ENCODE measurements at places on chromosomes 2 and 18.

DNA sequence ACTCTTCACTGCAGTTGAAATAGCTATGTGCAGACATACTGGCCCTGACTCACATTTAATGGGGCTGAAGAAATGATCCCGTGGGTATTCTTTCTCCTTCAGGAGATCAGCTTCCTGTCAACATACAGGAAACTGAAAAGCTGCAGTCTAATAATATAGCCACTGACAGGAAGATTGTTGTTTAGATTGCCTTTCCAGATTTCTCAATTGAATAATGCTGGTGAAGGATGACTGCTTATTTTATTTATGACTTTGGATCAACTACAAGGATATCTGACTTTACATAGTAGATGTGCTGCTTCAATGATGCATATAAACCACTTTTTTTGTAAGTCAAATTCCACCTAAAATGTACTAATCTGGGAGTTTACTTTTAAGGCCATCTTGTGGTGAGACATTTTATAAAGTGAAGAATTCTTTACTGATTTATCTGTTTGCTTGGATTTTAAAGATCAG lies 93.4 kb upstream of the MAP4K3 start:
- no peak for DNase-seq

GRCh38 chr2:234480337-234480736 lies 16.5 kb downstream of the ARL4C start:
- DNase-seq, result no peak

GRCh38 chr18:70411876-70412435 lies 123.1 kb downstream of the SOCS6 start:
- DNase-seq, result no peak

GRCh38 chr2:237012577-237013267 lies 73.0 kb upstream of the COPS8 start:
- DNase-seq, result no peak

DNA sequence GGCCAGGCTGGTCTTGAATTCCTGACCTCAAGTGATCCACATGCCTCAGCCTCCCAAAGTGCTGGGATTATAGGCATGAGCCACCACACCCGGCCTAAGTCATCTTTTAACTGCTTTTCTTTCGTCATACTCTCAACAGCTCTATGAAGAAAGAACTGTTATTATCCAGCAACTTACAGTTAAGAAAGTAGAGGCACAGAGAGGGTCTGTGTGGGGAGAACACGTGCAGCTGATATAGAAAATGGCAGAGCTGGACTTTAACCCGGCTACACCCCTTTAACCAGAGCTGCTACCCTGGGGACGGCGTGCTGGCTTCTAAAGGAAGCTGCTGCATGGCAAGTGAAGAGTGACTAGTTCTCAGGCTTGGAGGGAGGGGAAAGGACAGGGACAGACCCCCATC lies 25.5 kb downstream of the IGFBP2 start:
- no peak for DNase-seq

GRCh38 chr2:173217116-173217840 lies 137.4 kb upstream of the CDCA7 start:
- no peak for DNase-seq

DNA sequence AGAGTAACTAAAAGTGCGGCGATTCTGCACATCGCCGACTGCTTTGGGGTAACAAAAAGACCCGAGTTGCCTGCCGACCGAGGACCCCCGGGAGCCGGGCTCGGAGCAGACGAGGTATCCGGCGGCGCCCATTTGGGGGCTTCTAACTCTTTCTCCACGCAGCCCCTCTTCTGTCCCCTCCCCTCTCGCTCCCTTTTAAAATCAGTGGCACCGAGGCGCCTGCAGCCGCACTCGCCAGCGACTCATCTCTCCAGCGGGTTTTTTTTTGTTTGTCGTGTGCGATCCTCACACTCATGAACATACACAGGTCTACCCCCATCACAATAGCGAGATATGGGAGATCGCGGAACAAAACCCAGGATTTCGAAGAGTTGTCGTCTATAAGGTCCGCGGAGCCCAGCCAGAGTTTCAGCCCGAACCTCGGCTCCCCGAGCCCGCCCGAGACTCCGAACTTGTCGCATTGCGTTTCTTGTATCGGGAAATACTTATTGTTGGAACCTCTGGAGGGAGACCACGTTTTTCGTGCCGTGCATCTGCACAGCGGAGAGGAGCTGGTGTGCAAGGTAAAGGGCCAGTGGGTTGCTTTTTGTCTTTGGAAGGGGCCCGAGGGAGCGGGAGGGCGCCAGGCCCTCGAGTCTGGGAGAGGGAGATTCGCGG lies 1.4 kb downstream of the TRIB2 start:
- peak; percentile 57 for DNase-seq

DNA sequence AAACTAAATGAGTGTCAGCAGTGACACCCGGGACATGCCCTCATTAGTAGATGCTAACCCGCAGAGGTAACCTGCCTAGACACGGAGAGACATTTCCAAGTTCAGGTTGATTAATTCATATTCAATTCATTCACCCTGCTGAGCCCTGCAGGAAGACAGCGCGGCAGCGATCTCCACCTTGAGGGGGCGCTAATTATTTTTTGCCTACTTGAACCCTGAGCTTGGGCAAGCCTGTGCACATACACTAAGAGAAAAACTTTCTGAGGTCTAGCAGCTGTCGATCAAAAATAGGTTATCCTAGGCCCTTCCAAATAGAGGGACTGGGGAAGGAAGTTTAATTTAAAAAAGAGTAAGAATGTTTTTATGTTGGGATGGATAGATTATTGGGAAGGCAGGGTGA lies 1.3 kb upstream of the LYPD6 start:
- peak; percentile 20 for DNase-seq

DNA sequence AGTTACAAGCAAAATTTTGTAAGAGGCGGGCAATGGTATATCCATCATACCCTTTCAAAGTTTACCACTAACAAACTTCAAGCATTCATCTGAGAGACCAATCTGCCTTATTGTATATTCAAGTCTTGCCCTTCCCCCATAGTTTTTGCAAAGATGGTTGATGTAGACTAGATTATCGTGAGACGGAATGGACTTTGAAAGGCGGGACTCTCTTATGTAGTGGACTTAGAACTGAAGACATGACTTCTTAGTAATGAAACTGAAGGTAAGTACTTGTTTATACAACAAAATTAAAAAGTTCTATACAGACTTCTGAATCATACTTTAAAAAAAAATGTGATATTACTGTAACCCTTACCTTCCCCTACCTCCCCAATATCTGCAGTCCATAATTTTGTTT lies 10.4 kb downstream of the AP1S3 start:
- DNase-seq, result no peak

- no peak for DNase-seq
Measured at GRCh38 chr2:44566059-44566458, 204.3 kb downstream of the CAMKMT start.

DNA sequence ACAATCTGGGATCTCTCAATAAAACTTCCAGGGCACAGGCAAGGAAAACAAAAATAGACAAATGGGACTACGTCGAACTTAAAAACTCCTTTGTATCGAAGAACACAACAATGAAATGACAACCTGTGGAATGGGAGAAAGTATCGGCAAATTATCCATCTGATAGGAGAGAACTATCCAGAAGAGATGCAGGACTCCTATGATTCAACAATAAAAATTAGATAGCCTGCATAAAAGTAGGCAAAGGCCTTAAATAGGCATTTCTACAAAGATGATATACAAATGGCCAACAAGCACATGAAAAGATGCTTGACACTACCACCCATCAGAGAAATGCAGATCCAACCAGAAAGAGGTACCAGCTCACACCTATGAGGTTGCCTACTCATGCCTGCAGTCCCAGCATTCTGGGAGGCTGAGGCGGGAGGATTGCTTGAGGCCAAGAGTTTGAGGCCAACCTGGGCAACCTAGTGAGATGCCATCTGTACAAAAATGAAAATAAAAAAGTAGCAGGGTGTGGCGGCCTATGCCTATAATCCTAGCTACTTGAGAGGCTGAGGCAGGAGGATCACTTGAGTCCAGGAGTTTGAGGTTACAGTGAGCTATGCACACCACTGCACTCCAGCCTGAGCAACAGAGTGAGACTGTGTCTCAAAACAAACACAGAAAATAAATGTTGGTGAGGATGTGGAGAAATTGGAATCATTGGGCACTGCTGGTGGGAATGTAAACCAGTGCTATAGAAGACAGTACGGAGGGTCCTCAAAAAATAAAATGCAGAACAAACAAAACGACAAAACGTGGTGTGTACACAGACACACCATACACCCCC lies 21.6 kb downstream of the TWIST2 start:
- DNase-seq, result peak; percentile 27

GRCh38 chr18:5388896-5389295 lies 93.4 kb upstream of the ZBTB14 start:
- no peak for DNase-seq

- DNase-seq, result peak; percentile 70
Measured at GRCh38 chr2:106839849-106840595, 45.9 kb downstream of the ST6GAL2 start.

DNA sequence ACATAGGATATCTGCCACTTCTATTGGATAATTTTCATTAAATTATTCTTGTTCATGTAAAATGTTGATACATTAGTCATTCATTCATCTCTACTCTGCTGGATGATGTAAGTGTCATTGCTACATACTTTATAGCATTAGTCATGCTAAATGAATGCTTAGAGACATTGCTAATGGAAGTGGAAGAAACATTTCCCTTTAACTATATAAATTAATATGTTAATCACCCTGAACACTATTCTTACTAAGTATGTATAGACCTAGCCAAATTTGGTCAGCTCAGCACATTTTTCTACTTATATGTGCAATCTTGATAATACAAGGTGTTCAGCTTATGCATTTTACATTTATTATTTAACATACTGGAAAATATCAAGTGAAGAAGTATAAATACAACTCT lies 160.2 kb downstream of the DPP4 start:
- peak; percentile 64 for DNase-seq

DNA sequence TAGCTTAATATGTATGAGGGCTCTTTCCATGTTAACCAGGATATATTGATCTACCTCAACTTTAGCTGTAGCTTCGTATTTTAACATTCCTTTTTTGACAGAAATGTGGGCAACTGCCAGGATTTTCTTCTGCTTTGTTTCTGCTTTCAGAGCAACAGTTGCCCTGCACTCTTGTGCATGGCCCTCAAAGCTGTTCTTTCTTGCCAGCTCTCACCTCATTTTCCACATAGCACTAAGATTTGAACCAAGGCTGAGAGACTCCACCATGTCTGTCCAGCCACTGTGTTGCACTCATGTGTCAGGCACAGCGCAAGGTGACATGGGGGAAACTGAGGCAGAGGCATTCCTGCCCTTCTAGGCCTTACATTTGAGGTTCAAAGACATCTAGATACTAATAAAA lies 422.8 kb upstream of the RAB12 start:
- no peak for DNase-seq

GRCh38 chr2:174788291-174788929 lies 24.1 kb upstream of the CHRNA1 start:
- peak; percentile 93 for DNase-seq

DNA sequence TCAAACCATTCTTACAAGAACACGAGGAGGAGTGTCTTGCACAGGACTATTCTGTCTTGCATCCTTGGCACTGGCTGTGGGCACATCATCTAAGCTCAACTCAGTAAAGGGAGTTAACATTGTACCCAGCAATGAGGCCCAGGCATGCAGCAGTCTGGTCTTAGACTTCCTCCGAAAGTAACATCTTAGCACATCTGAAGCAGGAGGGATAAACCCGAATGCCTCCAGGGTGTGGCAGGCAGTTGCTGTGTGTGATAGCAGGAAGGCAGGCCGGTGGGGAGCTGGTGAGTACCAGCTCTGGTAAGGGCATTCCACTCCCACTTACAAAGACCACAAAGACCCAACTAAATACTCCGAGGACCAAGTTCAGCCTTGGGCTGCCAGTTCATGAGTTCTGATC lies 206.3 kb downstream of the TSN start:
- no peak for DNase-seq

- DNase-seq, result peak; percentile 84
Measured at GRCh38 chr18:58887613-58887963, 22.9 kb downstream of the ZNF532 start.

- DNase-seq, result peak; percentile 42
Measured at GRCh38 chr2:111900859-111901258, 2.5 kb downstream of the MERTK start.

GRCh38 chr2:69023236-69023635 lies 10.3 kb downstream of the ANTXR1 start:
- no peak for DNase-seq

DNA sequence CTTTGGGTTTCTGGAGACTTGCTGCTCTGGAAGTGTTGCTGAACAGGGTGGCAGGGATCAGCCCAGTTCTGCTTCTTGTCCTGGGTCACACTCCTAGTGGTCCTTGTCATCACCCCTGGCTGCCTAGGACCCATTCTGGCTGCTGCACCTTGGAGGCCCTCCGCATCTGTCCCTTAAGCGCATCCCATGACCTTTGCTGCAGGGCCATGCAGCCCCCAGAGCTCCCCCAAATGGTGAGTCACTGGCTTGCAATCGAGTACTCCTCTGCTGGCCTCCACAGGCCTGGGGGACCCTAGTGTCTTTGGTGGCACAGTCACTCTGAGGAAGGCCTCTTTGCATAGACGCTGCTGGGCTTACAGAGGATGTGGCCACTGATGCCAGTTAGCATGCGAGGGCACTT lies 188.5 kb downstream of the ASB1 start:
- DNase-seq, result no peak

DNA sequence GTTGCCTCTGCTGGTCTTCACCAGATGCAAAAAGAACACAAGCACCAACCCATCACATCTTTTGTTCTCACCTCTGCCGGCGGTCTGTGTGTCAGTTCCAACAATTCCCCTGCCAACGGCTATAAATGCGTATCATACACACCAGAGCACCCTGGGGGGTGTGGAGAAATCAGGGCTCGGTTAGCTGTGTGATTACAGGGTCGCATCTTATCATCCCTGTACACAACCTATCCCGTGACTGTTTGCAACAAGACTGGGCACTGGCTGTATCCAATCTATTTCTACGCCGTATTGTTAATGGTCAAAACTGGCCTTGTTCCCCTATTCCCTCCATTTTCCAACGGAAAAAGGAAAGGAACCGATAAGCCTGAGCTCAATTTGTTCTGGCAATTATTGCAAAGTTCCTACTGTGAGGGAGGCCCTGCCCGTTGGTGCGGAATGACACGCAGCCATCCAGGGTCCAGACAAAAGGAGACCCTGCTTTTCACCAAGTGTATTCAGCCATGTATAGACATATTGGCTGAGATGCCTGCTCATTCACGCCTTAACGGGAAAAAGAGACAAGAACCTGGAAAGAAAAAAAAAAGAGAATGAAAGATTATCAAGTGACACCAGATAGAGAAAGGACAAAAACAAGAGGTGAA lies 136.9 kb downstream of the CDH20 start:
- no peak for DNase-seq

DNA sequence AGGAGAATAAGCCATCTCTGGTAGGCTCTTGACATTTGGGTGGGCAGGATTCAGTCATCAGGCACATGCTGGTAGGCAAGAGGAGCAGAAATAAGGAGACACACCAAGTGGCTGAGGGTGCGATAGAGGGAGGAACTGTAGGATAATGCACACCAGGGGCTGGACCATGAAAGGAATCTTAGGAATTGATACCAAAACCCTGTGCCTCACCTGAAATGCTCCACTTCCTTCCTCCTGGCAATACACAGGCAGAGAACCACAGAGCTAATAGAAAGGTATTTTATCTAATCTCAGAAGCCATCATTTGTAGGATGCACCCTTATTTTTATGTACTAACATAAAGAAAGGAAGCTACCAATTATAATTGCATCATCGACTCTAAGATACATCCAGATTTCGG lies 4.4 kb upstream of the CYP1B1 start:
- no peak for DNase-seq

- no peak for DNase-seq
Measured at GRCh38 chr18:12088731-12089375, 4.8 kb upstream of the ANKRD62 start.

All from SW480 (cell line).